ENCODE measurements at places on chromosomes 1 and 21.

DNA sequence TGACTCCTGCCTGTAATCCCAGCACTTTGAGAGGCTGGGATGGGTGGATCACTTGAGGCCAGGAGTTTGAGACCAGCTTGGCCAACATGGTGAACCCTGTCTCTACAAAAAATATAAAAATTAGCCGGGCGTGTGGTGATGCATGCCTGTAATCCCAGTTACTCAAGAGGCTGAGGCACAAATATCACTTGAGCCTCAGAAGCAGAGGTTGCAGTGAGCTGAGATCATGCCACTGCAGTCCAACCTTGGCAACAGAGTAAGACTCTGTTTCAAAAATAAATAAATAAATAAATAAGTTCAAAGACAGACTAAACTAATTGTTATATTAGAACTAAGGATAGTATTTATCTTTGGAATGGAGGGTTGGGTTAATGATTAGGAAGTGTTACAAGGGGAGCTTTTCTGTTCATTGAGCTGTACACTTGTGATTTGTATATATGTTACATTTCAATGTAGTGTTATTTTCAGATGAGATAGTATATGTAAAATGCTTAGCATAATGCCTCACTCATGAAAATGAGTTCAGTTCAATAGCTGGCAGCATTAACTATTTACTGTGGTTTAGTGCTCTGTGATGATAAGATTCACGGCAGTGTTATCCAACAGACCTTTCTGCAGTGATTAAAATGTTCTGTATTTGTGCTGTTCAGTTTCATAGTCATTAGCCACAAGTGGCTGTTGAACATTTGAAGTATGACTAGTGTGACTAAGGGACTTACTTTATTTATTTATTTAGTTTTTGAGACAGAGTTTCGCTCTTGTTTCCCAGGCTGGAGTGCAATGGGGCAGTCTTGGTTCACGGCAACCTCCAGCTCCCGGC lies 47.7 kb downstream of the OSBPL9 start:
- no peak for DNase-seq

DNA sequence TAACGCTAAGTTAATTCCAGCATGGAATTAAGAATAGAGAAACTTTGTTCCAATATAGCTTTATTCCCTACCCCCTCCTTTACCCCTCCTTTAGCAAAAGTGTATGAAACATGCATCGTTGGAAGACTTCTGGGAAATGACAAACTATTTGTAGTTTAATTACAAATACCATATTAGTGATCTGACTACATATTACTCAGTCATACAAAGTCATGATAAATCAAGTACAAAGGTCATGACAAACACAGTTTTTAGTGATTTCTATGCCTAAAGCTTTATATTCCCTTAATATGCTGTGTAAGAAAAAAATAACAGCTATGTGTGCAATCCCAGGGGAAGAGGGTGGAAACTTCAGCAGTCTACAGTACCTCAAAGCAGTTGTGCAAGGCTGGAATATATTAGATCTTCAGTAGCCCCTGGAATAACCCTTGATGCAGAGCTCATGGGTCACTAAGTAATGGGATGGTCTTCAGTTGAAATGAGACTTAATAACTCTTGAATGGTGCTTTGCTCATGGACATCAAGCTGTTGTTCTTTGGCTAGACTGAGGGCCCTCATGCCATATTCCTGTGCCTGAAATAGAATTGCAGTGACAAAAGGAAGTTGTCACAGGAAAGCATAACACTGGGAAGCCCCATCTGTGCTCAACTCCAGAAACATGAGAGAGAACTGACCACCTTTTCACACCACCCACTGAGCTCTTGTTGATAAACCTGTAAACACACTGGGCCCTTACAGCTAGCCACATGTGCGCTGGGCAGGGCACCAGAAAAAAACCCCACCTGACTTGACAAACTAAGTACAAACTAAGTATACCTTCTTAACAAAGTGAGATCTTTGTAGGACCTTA lies 25.3 kb downstream of the ZMYND12 start:
- peak; percentile 14 for DNase-seq

- no peak for DNase-seq
These were observed 55.0 kb upstream of the ETV3 start for GRCh38 chr1:157193219-157193618.

DNA sequence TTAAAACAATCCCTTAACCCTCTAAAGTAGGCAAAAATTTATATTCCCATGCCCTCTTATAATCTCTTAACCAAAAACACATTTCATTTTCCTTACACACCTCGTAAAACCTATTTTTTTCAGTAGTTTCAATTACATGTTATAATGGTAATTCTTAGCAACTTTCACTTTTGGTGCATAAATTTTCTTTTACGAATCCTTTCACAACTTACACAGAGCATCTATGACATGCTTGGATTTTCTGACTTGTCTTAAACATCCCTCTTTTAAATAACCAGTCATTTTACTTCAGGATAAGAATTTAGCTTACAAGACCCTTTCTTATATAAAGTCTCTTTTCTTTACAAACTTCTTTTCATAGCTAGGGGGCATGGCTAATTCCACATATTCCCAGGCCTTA lies 8.9 kb upstream of the MRPL55 start:
- no peak for DNase-seq

DNA sequence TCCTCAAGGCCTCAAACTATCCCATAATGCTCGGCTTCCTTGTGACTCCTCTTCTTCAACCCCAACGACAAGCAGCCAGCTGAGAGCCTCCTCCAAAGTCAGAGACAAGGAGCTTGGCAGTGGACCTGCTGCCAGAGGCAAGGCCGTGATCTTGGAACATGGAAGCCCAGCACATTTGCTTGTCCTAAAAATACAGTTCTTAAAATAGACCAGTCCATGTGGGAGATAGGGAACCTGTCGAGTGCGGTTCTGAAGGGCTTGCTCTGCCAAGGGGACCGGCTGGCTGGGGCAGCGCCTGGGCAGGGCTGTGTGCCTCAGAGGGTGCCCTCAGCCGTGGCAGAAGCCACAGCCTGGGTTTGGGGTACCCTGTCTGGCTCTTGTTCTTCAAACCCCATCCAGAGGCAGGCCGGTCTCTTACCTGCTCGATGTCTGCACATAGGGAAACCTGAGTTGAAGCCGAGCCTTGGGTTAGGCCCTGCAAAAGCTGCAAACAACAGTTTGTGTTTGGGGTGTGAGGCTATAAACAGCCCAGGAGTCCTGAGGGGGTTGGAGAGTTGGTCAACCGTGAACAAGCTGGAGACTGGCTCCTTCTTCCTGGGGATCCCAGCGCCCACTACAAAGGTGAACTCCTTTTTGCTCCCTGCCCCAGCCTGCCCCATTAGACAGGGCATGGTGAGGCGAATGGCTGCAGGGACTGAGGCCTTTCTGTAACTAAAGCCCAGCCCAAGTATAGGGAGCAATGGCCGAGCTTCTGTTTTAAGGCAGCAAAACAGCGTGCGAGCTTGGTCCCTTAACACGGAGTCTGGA lies 228.8 kb downstream of the CAMTA1 start:
- DNase-seq: no peak

DNA sequence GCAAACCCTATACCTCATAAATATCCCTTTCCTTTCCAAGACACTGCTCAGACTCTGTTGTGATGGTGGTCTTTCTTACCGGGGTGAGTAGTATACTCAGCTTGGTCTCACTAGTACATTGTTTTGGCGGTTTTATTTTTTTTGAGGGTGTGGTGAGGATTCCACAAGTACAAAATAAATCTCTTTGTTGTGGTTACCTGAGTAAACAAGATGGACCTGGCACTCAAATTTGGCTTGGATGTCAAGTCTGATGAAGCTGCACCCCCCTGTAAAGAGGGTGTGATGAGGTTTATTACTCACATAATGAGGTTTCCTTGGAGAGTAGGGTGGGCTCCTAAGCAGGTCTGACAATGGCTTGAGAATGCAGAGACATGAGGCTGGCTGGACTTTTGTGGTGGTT lies 68.2 kb upstream of the KCNJ6 start:
- DNase-seq: no peak

- no peak for DNase-seq
These were observed 671 bp downstream of the KIF26B start for GRCh38 chr1:245155272-245156040.

- no peak for DNase-seq
These were observed 199.2 kb downstream of the ROR1 start for GRCh38 chr1:63973005-63973419.

- no peak for DNase-seq
These were observed 41.1 kb upstream of the RUNX3 start for GRCh38 chr1:24970926-24971875.

DNA sequence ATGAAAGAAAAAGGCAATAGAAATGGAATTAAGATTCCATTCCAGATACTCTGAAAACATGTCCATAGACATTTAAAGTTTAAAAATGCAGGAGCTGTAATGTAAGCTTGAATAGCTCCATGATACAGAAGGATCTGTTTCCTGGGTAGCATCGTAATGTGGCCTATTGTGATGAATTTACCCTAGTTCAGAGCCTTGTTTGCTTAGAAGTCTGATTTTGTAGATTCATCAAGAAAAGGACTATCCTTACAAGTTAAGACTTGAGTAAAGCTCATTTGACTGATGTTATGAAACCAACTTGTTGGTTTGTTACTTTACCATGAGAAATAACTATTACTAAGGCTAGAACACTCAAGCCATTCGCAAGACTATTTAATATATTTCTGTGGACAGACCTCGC lies 55.5 kb downstream of the KIF1B start:
- DNase-seq: no peak

DNA sequence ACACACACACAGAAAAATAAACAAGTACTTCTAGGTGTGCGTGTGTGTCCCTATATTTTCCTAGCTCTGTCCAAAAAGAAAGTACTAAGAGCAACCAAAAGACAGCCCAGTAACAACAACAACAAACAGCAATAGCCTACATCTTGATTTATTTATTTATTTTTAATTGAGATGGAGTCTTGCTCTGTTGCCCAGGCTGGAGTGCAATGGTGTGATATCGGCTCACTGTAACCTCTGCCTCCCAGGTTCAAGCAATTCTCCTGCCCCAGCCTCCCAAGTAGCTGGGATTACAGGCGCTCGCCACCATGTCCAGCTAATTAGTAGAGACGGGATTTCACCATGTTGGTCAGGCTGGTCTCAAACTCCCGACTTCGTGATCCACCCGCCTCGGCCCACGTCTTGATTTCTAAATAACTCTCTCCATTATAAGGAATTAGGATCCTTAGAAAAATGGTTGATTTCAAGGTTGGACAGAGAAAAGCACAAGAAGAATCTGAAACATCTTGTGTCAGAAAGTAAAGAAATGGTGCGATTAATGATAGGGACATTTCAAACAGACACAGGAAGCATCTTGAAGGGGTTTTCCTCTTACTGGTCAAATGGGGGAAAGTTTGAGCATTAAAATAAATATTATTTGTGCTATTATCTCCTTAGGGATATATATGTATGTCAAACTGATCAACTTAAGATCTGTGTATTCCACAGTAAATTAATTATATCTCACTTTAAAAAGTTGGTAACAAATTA lies 59.4 kb downstream of the ARID4B start:
- no peak for DNase-seq

- no peak for DNase-seq
These were observed 57.6 kb downstream of the NFIA start for GRCh38 chr1:61139775-61140549.

DNA sequence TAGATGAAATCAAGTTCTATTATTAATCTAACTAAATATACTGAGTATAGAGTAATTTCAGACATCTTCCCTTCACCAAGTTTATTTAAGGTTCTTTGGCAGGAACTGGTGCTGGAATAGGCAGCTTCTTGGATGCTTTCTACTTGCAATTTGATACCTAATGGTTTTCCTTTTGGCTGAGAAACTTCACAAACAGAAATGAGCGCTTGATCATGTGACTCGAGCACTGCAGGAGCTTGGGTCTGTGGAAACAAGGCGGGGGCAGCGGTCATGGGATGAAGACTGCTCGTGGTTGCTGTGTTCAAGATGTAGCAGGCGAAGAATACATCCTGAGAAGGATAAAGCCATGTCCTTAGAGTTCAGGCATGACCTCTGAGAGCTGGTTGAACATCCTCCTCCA lies 136.8 kb downstream of the PTPRC start:
- DNase-seq: no peak

- DNase-seq: no peak
These were observed 320.2 kb downstream of the TM2D1 start for GRCh38 chr1:61404597-61405376.

DNA sequence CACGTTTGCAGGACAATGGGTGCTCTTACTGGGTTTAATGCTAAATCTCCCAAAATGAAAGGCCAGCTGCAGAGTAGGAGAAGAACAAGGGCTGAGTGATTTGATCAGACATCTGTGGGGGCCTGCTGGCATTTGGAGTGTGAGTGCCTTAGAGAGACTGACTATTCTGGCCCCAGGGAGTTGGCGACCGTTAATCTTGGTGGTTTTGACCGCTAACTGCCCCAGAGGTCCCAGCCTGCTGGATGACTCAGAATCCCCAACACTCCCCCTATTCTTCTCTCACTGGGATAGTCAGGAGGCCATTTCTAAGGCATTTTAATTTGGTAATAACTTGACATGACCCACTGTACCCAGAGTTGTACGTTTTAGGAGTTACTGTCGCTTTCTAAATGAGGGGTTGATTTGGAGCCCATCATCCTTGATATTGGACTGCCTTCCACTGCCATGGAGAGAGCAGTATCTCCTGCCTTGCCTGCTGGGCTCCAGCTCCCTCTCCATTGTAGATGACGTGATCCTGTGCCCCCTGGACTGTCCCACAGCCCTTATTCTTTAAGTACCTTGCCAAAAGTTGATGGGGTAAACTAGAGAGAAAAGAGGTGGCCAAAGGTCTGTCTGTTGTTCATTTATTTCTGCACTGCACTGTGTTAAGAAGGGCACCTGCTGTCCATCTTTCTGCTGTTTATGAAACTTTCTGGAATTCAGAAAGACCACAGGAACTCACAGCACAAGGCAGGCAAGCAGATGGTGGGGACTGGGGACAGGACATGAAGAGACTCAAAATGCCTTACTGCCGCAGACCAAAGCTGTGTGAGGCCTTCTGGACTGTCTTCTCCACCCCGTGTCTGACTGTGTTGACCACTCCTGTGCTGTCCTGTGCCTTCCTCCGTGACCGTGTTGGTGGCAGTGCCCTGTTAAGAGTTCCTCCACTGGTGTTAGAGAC lies 98.2 kb upstream of the ARTN start:
- DNase-seq: no peak

GRCh38 chr1:107135463-107135862 lies 5.4 kb upstream of the NTNG1 start:
- peak; percentile 38 for DNase-seq

- no peak for DNase-seq
These were observed 27.1 kb downstream of the PRDX6 start for GRCh38 chr1:173504268-173504667.

- DNase-seq: no peak
These were observed 84.5 kb downstream of the SPATA17 start for GRCh38 chr1:217715681-217716080.

DNA sequence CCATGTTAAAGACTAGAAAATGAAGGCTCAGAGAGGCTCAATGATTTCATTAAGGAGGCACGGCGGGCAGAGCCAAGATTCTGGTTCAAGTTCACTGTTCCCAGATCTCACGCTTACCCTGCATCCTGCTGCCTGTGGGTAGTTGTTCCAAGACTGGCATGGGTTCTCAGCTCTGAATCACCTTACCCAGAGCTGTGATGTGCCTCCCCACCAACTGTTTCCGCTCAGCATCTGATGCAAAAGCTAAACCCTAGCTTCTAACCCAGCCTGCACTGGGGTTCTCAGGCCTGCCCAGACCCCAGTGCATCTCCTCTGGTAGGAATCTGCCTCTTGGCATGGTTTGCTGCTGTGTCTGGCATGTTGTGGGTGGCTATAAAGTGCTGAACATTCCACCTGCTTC lies 11.8 kb downstream of the TNR start:
- DNase-seq: no peak

All from GM12865 (cell line).